Neural cell (in vitro differentiated cells): ENCODE measurements at places on chromosomes 3 and 15. TPM values are rescaled to one million over a fixed set of nuclear protein-coding genes. Genes with fewer than 3 reads are reported as not detected.

ECE2 gene
- polyA plus RNA-seq, result 0.22 and 0.42 TPM in 2 replicates

GADL1 gene
- polyA plus RNA-seq, result not detected in 2 replicates

SI gene
- not detected in 2 replicates for polyA plus RNA-seq

TMEM40 gene
- not detected in 2 replicates for polyA plus RNA-seq

A4GNT gene
- not detected in 2 replicates for polyA plus RNA-seq

GCSAM gene
- not detected in 2 replicates for polyA plus RNA-seq
